ENCODE measurements at places on chromosomes 6 and 20.

DNA sequence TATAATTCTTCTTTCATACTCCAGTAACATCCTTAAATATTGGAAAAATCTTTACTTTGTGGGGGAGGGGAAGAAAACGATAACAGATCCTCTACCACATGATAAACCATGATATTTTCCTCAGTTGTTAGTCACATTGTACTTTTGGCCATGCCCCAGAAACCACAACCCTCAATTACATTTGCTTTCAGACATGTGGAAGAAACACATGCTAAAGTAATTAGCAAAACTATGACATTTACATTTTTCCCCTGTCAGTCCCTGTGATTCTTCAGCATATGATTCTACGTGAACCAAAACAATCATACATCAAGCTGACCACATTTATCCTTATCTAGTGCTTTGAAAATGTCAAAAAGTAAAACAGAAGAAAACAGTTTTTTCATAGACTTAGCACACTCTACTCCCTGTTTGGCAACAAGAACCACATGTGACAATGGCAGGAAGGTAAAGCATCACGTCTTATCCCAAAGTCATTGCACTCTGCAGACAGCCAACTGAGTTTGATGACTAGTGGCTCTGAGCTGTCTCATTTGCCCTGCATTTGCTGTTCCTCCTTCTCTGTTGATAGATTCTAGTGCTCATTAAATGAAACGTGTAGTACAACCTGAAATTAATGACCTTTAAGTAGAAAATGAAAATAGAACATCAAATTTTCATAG is 505.8 kb upstream of the MARCKS start:
- DNase-seq = no peak

DNA sequence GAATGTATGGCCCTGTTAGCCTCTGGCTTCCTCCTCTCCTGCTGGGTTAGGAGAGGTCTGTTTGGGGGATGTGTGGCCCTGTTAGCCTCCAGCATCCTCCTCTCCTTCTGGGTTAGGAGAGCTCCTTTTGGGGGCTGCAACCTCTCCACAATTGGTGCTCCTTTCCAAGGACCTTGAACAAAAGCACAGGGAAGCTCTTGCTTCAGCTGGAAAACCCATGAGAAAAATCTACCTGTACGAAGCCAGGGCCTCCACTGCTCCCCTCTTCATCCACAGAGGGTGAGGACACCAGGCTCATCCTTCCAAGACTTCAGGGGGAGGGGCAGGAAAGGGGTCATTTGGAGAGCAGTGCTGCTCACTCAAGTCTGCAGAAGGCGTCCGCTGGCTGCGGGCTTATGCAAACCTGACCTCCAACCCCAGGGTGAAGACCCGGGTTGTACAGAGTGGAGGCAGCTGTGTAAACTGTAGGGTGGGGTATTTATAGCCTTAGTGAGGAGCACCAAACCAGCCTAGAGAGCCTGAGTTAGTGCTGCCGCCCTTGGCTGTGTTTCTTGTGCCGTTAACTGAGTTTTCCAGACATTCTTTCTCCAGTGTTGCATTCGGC is 62.1 kb downstream of the SLC24A3 start:
- no peak for DNase-seq

DNA sequence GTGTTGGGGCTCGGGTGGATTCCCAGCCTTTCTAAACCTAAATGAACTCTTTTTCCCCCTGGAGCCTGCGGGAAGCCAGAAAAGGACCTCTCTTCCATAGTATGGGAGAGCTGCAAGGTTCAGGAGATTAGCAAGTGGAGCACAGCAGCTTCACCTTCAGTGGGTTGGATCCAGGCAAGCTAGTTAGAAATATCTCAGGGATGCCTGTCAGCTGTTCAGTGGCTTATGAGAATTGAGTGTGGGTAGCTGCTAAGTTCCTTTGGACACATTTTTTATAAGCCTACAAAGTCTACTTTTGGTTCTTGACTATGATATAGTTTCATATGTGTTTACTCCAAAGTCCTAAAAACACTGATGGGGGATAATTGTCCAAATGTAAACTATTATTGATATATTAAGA is 642.1 kb downstream of the EPM2A start:
- DNase-seq = no peak

DNA sequence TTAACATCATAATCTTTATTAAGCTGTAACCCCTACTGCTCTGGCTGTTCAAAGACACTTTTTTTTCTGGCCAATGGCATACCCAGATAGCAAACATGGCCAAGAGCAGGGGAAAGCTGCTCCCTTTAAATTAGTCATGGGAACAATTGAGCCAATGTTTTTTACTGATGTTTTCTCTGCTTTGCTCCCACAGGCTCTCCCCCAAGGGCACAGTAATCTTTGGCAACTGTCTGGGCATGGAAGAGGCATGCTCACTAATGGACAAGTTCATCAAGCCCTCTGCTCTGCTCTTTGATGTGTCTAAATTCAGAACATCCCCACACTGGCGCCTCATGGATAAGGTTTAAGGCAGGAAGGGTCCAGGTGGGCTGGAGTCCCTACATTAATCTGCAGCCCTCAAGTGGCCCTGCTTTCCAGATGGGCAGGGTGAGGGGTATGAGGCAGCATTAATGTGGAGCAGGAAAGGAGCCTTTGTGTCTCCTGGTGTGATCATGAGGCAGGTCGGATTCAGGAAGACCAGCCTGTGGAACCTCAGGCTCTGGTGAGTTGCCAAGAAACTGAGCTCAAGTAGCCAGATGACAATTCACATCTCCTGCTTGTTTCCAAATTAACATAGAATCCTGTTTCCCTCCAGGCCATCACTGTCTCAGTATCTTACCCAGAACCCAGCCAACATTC is 227.0 kb upstream of the CST7 start:
- no peak for DNase-seq

GRCh38 chr6:147204060-147204785 is at the start of gene STXBP5:
Gene STXBP5 (plus strand): TSS chr6:147204417. CDS start chr6:147204533, 116 bp downstream.
- DNase-seq = peak; percentile 8

DNA sequence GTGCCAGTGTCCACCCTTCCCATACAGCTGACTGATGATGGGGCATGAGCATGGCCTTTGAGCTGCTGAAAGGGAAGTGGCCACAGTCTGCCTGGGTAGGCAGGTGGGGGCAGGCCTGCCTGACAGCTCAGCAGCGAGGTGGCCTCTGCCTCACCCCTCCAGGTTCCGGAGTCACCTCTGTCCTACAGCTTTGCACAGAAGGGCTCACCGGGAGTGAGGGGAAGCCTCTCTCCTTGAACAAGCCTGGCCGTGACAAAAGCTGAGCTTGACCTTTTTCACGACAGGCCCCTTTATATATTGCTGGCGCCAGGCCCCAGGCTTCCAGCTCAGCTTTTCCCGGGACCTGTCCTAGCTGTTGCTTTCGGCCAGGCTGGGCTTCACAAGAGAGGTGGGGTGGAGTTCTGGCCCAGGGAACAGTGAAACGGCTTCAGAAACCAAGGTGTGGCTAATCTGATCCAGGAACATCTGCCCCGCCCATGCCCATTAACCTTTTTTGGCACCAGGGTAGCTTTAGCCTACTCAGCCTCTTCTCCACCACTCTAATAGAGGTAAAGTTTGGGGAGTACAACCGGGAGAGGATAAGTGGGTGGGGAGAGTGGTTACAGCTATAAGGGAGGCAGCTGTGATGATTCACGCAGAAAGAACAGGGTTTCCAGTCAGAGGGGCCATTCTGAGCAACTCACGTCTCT is 42.9 kb downstream of the C6orf132 start:
- DNase-seq = no peak

- DNase-seq = no peak
These were observed 76.8 kb downstream of the PRDM1 start for GRCh38 chr6:106162921-106163320.

- DNase-seq = no peak
These were observed 369.4 kb upstream of the HS3ST5 start for GRCh38 chr6:114712129-114712662.

GRCh38 chr6:3403238-3404173 is 53.3 kb downstream of the SLC22A23 start:
- DNase-seq = no peak

GRCh38 chr6:26403893-26404292 is 1.8 kb downstream of the BTN3A1 start:
- DNase-seq = no peak

GRCh38 chr6:86961455-86962200 is 24.3 kb downstream of the HTR1E start:
- no peak for DNase-seq

DNA sequence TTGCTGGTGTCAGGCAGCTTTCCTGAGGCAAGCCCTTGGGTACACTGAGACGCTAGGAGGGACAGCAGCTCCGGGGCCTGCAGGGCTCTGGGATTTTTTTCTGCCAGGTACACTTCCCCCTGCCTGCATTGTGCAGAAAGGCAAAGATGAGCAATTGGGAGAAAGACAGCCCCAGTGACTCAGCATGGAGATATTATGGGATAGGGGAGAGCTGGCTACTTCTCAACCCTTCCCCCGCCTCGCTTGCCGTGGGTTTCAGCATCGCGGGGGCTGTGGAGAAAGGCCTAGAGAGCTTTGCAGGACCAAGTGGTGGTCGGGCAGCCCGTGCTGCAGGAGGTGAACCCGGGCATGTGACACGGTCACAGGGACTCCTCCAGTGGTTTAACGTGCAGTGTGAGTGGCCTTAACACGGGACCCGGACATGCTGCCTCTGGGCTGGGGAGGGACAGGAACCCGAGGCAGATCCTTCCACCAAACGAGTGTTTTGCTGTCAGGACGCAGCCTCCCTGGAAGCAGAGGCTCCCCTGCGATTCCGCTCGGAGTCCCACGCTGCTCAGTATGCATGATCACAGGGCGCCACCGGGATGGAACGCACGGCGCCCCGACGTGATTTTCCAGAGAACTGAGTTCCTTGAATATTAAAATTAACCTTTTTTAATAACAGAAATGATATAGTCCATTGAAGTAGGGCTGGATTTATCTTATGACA is 139.9 kb downstream of the CDH4 start:
- no peak for DNase-seq

DNA sequence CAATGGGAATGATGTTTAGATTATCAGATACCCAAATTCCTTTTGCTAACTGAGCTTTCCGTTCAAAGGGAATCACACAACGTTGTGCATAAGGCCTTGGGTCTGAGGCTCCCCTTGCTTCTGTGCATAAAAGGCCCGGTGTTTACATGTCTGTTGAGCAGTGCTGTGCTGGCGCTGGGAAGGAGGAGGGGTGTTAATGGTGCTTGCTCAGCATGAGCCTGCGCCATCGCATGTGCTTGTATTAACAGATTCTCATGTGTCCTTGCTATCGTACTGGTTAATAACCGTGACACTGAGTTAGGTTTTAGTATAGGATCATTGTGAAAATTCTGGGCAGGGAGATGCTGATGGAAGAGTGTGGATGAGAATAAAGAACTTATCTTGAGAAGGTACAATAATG is 62.3 kb upstream of the TRAF3IP2 start:
- DNase-seq = no peak

- DNase-seq = no peak
These were observed 1.9 kb downstream of the POU3F2 start for GRCh38 chr6:98836025-98836961.

- DNase-seq = no peak
These were observed 578.3 kb downstream of the PTPRT start for GRCh38 chr20:42611423-42611822.

DNA sequence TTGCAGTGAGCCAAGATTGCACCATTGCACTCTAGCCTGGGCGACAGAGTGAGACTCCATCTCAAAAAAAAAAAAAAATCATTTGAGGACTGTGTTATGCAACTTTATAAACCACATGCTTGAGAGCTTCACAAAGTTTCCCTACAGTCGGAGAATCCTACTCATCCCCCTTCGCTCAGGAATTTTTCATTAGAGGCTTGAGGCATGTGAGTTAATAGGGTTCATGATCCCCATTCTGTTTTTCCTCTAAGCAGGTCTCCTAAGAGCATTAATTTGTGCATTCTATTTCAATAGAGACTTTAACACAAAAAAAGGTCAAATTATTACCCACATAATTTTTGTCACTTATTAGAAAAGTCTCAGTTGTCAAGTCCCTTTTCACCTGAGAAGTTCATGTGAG is 103.7 kb upstream of the SOX4 start:
- DNase-seq = no peak

- no peak for DNase-seq
These were observed 114.2 kb upstream of the SSTR4 start for GRCh38 chr20:22920898-22921297.

DNA sequence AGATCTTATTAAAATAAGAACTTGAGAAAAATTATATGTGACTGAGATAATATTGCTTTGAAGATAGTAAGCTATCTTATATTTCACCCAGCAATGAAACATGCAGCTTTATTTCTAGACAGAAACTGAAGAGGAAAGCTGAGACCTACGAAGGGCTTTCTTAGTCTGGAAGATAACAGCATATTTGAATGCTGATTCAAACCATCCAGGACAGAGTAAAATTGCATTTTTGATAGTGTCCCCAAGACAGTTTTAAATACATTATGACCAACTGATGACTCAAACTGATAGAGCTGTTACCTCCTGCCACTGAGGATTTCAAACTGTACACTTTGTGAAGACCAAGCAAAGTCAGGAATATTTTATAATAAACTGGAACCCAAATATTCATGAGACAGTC is 409.6 kb downstream of the GRIK2 start:
- no peak for DNase-seq

GRCh38 chr20:62176866-62177265 is 6.0 kb upstream of the MTG2 start:
- no peak for DNase-seq

GRCh38 chr20:49993301-49993751 is 10.5 kb downstream of the SNAI1 start:
- no peak for DNase-seq

DNA sequence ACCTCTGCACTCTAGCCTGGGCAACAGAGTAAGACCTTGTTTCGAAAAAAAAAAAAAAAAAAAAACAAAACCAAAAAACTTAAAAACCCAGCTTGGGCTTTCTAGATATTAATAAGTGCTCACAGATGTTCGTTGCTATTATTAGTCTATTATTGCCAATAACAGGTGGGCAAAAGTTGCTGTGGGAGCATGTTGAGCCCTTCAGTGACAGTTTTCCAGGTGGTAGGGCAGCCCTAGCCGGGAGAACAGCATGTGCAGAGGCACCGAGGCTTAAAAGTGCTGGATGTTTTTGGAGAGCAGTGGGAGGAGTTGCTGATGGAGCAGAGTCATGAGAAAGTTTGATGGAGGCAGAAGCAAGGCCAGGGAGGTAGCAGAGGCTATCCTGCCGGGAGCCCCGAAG is 4.4 kb downstream of the PPP1R16B start:
- DNase-seq = no peak
